ENCODE measurements at places on chromosomes 3 and 15.

DNA sequence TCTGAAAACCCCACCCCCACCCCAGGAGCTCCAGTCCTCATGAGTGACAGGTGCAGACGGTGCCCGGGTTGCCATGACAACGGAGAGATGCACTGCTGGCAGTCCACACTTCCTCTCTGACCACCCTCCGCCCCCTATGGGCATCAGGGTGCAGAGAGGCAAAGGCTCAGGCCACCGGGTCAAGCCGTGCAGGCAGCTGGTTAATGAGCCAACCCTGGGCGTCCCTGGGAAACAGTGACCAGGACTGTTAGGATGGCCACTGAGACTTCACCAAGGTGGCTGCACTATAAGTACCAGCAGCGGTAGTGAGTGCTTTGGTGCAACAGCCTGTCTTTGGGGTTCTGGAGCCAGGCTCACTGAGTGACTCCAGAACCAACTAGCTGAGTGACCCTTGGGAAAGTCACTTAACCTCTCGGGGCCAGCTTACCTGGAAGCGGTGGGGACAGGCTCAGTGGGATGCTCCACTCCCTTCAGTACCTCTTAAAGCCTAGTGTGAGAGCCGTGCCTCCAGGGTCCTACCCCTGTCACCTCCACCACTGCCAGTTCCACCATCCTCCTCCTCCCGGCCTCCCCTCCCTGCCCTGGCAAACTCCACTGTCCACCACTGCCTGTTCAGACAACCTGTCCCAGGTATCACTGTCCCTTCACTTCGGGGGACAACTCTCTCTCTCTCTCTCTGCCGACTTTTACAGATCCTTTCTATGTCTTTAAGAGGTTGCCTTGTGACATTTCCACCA lies 121.0 kb upstream of the PRR20G start:
- DNase-seq, result no peak

DNA sequence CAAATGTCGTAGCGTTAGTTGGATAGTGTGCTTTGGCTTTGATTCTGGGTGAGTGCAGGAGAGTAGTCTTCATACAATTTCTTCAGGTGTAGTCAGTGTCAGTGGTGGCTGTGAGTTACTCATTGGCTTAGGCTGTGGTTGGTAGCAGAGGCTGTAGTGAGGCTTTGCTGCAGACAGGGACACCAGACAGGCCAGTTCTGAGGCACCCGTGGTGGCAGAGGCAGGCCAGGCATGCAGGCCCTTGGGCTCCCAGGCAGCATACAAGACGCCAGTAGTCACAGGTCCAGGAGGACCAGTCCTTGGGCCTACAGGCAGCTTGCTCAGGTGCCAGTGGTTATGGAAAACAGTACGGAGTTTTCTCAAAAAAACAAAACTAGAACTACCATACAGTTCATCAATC lies 61.3 kb downstream of the DMXL2 start:
- no peak for DNase-seq

GRCh38 chr3:113404637-113405036 lies 36.7 kb downstream of the CFAP44 start:
- DNase-seq, result no peak

- no peak for DNase-seq
Measured at GRCh38 chr15:51108933-51109550, 14.3 kb upstream of the TNFAIP8L3 start.

DNA sequence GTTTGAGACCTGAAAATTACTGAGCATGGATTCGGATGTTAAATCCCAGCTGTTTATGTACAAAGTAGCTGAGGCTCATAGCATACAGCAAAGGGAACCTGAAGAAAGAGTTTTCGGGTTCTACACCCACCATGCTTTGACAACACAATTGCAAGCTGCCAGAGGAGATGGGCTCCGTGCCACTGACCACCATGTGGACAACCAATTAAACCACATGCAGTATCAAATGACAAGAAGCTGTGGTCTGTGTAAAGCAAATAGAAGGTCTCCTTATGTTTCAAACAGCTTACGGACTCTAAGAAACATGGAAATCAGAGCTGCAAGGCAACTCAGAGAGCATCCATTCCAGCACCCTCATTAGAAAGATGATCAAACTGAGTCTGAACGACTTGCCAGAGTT lies 12.9 kb downstream of the GABRB3 start:
- no peak for DNase-seq

- DNase-seq, result no peak
Measured at GRCh38 chr3:111903067-111903511, 44.0 kb downstream of the PHLDB2 start.

DNA sequence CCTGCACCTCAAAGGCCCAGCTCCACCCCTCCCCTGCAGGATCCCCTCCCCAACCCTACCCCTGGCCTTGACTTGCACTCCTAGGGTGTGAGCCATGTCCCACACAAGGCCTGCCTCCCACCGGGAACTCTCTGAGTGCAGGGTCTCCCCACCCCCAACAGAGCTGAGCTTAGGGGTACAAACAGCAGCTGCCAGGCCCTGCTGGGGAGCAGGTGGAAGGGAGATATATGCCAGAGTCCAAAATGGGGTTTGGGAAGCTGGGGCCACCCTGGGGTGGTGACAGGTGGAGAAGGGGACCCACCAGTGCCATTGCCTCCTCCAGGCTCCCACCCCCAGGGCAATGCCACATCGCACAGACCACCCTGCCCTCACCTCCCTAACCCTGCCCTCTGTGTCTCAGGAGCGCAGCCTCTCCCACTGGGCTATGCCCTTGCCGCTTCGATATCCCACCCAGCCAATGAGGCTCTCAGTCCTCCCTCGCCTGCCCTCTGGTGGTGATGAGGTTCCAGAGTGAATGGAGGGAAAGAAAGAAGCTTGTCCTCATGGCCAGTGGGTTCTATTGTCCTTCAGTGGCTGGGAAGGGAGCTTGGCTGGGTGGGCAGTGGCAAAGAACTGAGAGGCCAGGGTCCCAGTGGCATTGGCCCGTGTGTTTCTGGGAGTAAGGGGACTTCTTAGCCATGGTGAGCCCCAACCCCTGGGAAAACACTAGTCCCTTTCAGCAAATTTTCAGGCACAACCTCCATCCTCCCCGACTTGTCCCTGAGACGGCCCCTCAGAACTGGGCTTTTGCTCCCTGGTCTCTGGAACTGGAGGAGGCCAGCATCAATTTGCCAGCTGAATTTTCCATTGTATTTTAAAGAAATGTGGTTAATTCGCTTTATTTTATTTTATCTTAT lies 46.8 kb downstream of the CYP11A1 start:
- no peak for DNase-seq

DNA sequence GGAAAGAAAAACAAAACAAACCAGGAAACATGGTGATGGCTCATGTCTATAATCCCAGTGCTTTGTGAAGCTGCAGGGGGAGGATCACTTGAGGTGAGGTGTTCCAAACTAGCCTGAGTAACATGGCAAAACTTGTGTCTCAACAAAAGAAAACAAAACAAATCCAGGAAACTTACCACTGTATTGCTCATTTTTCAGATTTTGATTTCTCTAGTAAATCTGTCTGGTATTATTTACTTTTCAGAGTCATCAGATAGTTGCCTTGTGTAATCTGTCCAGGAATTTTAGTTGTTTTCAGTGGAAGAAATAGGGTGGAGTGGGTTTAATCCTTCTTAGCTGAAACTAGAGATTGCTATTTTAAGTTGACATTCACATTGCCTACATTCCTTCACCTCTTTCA lies 91.8 kb upstream of the ALCAM start:
- no peak for DNase-seq

DNA sequence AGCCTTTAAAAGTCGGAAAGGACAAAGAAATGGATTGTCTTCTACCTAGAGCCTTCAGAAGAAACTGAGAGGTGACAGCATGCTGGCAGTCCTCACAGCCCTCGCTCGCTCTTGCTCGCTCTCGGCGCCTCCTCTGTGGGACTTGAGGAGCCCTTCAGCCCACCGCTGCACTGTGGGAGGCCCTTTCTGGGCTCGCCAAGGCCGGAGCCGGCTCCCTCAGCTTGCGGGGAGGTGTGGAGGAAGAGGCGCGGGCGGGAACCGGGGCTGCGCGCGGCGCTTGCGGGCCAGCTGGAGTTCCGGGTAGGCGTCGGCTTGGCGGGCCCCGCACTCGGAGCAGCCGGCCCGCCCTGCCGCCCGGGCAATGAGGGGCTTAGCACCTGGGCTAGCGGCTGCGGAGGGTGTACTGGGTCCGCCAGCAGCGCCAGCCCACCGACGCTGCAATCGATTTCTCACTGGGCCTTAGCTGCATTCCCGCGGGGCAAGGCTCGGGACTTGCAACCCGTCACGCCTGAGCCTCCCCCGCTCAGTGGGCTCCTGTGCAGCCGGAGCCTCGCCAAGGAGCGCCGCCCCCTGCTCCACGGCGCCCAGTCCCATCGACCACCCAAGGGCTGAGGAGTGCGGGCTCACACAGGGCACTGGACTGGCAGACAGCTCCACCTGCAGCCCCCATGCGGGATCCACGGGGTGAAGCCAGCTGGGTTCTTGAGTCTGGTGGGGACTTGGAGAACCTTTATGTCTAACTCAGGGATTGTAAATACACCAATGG lies 953.8 kb upstream of the GBE1 start:
- DNase-seq, result no peak

Measured in naive B cell (primary cell).